A172 (cell line): ENCODE measurements at places on chromosomes 1 and 21.

GRCh38 chr1:227136210-227136820, 182.0 kb downstream of the CDC42BPA start:
- no peak for DNase-seq

- DNase-seq = no peak
These were observed 77.4 kb downstream of the RERE start for GRCh38 chr1:8740034-8740449.

- no peak for DNase-seq
These were observed at the start of gene TRAF3IP3 for GRCh38 chr1:209755926-209756614. TRAF3IP3 (plus strand) TSS chr1:209756053; CDS start chr1:209760040, 3,987 bp downstream.

DNA sequence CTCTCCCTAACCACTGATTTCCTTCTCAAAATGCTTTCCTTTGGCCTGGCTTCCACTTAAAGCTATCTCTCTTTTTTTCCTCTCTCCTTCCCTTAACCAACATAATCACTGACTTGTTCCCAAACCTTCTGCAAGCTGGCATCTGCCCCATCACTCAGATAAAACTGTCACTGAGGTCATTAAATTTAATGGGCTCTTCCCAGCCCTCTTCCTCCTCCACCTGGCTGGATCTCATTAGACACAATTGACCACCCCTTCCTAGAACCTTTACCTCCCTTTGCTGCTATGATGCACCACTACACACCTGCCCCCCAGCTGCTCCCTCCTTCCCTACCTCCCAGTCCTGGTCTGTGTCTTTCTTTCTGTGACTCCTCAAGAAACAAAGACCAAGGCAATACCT, 44.0 kb upstream of the GJB5 start:
- no peak for DNase-seq
